ENCODE measurements at places on chromosomes 6 and 20. TPM values are rescaled to one million over a fixed set of nuclear protein-coding genes. Genes with fewer than 3 reads are reported as not detected.

The THBS2 gene
- polyA plus RNA-seq: 27.1 TPM

- DNase-seq: no peak
Measured at GRCh38 chr6:62612471-62612870, 326.4 kb upstream of the KHDRBS2 start.

GRCh38 chr6:45915780-45916468 is 99.7 kb downstream of the CLIC5 start:
- DNase-seq: no peak

The KHDC1L gene
- polyA plus RNA-seq: 0.37 TPM

Measured in left renal pelvis (tissue), 4 donors.